ENCODE measurements at places on chromosomes 3 and 15.

DNA sequence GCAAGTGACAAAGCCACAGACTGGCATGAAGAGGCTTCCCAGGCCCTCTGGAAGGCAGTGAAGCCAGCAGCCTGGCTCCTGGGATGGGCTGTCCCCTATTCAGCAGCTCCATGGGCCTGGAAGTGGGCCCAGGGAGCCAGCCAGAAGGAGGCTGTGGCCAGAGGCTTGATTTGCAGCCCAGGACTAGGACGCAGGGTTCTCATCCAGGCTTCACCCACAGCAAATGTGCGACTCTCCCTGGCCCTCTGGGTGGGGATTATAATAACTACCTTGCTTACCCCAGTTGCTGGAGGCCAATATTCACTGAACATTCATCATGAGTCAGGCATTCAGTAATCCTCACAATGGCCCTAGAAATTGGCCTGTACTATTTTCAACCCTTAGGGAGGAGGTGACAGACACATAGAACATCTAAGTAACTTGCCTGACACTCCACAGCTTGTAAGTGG is 24.6 kb upstream of the SRP14 start:
- no peak for DNase-seq

- DNase-seq: no peak
Observed at GRCh38 chr3:116384717-116385116, 60.6 kb downstream of the LSAMP start.

DNA sequence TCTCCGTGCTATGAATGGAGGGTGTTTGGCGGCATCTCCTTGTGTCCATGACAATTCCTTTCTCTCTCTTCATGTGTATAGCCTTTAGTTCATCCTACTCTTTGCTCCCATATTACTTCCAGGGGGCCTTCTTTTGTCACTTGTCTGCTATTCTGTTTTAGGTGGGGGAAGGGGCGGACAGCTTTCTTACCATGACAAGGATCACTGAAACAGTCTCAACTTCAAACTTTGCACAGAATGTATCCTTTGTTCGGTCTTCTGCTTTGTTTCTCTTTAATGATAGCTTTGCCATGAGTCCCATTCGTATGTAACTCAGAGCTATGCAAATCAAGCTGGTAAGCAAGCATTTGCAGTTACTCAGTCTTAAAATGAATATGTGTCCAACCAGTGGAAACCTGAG is 294.2 kb downstream of the TIGIT start:
- no peak for DNase-seq

GRCh38 chr15:63338170-63338569 is 43.5 kb downstream of the CA12 start:
- DNase-seq: no peak

DNA sequence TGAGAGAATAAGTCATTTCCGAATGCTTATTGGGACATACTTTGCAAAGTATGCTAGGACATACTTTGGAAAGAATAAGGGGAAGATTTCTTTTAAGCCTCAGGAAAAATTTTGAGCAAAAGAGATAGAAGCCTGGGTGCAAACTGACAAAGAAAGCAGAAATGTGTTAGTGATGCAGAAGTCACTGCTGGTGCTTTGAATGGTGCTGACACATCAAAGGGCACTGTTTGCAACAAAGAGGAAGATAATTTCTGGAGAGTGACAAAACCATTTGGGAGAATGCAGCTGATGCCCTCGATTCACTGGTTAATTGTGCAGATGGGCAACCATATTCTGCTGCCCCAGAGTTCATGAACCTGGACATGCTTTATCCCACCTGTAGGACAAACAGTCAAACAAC is 11.0 kb upstream of the RAP2B start:
- no peak for DNase-seq
